GM12891 (cell line): ENCODE measurements at places on chromosomes 5 and 9.

GRCh38 chr5:16922430-16922829 lies 13.7 kb downstream of the MYO10 start:
- DNase-seq: no peak

- DNase-seq: no peak
These were observed 45.0 kb downstream of the SEMA6A start for GRCh38 chr5:116529615-116530014.

- DNase-seq: no peak
These were observed 113.1 kb upstream of the TBC1D2 start for GRCh38 chr9:98368366-98369065.

GRCh38 chr9:130284249-130284625 lies 18.7 kb downstream of the HMCN2 start:
- DNase-seq: no peak

DNA sequence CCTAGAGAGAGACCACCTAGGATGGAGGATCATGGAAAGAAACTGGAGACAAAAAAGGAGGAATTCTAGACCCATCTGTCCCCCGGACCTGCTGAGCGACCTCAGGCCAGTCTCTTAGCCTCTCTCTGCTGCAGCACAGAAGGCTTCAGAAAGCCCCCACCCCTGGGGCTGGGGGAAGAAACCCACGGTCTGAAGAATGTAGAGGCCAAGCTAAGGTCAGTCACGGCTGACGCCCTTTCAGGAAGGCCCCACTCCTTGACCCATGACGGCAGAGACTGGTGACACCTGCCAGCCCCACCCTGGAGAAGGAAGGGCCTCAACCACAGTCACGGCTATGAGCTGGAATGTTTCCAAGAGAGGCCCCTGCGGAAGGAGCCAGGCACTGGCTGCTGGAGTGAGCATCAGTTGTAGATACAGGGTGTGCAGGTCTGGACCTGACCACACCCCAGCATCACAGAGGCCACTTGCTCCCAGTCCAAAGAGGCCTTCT lies 120.5 kb upstream of the BOD1 start:
- DNase-seq: peak; percentile 61

DNA sequence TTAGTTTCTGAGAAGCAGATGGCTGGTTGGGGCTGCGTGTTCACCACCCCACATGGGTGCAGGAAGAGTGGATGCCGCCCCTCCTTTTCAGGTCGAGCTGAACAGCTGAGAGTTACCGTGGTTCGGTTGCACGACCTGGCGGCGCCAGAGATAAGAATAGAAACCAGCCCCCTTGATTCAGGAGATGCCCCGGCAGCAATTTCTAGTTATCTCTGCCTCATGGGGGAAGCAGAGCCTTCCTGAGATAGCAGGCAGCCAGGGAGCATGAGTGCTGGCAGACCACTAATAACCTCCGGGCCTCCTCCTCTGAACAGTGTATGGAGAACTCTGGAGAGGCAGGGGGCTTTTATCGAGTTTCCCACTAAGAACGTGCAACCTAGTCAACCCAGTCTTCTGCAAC lies 177.8 kb downstream of the NSG2 start:
- no peak for DNase-seq
